Right kidney (tissue), 9 donors: ENCODE measurements at places on chromosomes 2 and 18.

DNA sequence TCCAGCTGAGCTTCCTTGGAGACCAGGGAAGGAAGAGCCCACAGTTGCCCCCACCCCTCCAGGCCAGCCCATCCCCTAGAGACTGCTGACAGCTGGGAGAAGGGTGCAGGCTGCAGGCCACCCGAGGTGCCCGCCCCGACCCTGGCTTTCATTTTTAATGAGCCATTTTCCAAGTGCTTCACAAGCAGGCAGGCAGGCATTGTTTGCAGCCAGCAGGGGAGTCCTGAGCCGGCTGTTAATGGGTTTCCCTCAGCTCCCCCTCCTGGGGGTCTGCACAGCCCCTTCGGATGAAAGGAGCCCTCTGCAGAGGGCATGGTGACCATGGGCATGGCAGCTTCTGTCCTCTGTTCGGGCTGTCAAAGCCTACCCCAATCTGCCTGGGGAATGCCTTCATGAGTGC, 94.5 kb downstream of the ZBTB7C start:
- DNase-seq = no peak

GRCh38 chr2:136049991-136050920, 64.8 kb upstream of the DARS1 start:
- DNase-seq = no peak

- no peak for DNase-seq
These were observed 37.7 kb downstream of the GBX2 start for GRCh38 chr2:236130349-236130998.

DNA sequence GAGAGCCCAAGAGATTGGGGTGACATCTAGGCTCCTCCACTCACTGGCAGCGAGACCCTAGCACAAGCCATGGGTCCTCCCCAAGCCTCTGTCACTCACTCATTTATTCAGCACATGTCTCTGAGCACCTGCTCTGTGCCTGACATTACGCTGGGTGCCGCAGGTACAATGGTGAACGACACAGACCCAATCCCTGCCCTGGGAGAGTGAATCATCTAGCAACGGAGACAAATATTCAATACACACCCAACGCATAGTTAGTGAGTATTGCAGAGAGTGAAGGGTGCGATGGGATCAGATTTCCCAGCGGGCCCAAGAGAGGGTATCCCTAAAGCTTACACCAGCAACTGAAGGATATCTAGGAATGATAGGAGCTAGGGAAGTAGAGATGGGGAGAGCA, 45.5 kb downstream of the ZFP36L2 start:
- no peak for DNase-seq

GRCh38 chr18:49612515-49613033, 50.7 kb downstream of the LIPG start:
- DNase-seq = no peak

DNA sequence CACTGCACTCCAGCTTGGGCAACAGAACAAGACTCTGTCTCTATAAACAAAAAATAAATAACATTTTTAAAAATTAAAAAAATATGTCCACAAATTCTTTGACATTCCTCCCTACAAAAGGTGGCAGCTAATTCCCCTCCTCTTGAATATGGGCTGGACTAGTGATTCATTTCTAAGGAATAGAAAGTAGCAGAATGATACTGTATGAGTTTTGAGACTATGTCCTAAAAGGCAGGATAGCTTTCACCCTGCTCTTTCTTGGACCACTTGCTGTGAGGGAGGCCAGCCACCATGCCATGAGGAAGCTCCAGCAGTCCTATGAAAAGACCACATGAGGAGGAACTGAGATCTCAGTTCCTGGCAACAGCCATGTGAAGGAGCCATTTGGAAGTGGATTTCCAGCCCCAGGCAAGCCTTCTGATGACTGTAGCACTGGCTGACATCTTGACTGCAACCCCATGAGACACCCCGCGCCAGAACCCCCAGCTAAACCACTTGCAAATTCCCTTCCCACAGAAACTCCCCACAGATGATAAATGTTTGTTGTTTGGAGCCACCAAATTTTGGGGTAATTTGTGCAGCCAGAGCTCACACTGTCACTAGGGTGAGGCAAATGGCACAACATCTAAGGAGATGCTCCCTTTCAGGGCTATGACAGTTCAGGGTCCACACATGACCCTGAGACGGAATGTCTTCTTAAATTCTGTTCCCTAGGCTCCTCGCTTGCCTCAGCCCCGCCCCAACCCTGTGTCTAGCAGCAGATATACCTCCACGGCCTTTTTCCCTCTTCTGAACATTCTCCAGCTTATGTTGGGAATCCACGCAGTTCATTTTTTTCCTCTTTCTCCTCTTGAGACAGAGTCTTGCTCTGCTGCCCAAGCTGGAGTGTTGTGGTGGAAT, 17.1 kb upstream of the ATOH8 start:
- DNase-seq = no peak

- no peak for DNase-seq
These were observed 62.7 kb downstream of the FAM168B start for GRCh38 chr2:131030478-131030971.

DNA sequence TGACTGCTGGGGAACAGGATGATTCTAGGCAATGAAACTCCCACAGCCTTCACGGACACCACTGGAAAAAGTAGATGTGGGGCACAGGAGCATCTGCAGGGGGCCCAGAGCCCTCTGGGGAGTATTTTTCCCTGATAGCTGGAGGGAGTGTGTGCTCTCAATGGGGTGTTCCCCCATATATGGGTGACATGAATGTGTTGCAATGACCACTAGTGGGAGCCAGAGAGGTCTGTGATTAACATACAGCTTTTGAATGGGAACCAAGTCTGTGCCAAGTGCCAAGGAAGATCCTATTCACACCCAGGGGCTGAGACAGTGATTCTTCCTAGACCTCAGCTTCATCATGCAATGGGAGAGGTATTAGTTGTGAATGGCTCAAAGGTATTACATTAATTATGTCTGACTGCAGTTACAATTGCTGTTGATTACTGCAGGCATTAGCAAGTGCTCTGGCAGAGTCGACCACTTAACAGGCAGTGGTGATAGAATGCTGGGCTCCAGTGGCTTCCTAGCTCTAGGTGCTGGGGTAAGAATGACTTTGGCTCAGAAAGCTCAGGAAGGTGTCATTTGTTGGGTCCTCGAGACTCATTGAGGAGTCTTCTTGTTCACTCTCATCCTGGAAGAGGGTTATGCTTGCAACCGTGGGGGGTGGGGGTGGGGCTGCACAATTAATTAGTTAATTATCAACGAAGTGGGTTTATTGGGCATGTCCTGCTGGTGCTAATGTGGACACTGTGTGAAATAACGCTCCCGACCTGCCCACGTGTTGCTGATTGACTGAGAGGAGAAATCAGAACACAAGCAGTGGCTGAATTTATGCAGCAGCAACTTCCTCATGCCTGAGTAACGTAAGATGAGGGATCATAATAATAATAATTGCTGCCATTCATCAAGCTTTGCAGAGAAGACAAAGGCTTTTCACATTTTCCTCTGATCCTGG, 194.1 kb downstream of the CLIP4 start:
- peak; percentile 51 for DNase-seq

- no peak for DNase-seq
These were observed 322.6 kb downstream of the AFF3 start for GRCh38 chr2:99819766-99820165.

GRCh38 chr2:67824186-67824585, 238.6 kb downstream of the C1D start:
- no peak for DNase-seq

DNA sequence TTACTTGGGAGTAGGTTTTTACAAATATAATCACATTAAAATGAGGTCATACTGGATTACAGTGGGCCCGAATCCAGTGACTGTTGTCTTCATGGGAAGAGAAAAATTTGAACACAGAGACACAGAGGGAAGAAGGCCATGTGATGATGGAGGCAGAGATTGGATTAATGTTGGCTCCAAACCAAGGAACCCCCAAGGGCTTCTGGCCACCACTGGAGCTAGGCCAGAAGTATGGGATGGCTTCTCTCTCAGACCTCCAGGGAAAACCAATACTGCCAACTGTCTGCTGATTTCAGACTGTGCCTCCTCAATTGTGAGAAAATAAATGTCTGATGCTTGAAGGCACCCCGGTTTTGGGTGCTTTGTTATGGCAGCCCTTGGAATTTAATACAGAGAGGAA, 76.0 kb downstream of the ALPK2 start:
- DNase-seq = no peak

DNA sequence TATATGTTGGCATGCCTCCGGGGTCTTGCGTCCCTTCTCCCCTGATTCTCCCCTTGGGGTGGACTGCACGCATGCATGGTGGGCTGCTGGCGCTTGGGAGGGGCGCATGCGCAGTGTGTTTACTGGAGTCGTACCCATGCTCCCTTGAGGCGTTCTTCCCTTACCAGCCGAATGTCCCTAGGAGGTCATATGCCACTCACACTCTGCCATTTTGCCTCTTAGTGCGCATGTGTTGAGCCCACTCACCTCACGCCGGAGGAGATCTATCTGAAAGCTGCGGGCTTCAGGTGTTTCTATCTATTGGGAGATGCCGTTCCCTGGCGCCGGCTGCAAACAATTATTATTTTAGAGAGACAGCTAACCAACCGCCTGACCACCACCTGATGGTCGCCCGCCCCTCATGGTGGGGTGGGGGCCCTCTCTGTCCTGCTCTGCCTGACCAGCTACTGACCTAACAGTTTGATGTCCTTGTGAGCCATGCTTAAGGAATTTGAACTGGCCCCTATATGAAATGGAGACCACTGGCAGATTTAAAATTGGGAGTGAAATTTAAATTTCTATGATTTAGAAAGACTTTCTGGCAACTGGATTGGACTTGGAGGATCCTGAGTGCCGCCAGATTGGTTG, 179.6 kb downstream of the RNF144A start:
- no peak for DNase-seq

DNA sequence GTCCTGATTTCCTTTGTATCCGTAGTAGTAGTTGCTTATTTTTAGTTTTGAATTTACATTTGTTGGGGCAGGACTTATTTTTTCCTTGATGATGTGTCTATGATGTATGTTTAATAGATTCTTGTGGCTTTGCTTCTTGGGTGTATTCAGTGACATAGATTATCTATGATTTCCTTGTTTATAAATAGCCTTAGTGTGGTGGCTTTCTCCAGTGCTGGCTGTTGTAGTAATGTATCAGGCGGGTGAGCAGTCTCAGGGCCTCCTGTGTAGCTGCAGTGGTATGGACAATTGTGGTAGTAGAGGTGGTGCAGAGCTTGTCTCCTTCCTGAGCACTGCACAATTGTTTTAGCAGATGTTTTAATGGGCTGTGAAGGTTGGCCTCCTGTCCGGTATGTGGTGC, 60.5 kb downstream of the SMCHD1 start:
- DNase-seq = no peak

DNA sequence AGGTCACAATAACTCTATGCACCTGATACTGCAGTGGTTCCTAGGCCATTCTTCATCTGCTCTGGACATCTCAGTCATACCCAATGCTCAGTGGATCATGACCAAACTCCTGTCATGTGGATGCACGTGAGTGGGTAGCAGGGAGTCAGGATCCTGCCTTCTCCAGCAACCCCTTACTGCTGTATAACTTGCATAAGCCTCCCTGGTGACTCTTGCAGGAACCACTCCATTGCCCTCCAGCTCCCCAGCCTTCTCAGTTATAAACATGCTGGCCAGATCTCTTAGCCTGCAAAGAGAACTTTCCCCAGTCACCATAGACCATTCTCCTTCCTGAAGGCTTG, 98.6 kb upstream of the ZNF397 start:
- no peak for DNase-seq

- DNase-seq = no peak
These were observed 127.0 kb downstream of the GAREM1 start for GRCh38 chr18:32343634-32344033.

GRCh38 chr2:2191110-2191707, 139.9 kb downstream of the MYT1L start:
- no peak for DNase-seq

GRCh38 chr2:209696836-209697711, 74.6 kb upstream of the UNC80 start:
- DNase-seq = no peak

- DNase-seq = no peak
These were observed 30.7 kb upstream of the DUSP2 start for GRCh38 chr2:96175951-96176350.

DNA sequence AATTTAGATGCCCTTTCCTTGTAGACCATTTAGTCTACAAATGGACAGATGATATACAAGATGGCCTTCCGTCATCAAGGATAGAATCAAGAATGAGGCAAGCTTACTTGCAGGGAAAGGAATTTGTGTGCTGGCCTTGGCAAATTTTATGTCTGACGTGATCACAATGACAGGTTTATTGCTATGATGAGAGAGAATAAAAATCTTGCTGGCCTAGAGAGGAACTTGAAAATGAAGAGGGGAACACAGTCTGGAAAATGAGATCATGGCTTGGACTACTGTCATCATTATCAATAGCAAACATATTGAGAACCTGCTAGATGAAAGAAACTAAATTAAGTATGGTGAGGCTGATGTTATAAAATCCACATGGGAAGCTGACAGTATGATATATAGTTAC, 66.0 kb downstream of the CSRNP3 start:
- no peak for DNase-seq

GRCh38 chr18:33836564-33836963, 258.5 kb downstream of the ASXL3 start:
- DNase-seq = no peak

DNA sequence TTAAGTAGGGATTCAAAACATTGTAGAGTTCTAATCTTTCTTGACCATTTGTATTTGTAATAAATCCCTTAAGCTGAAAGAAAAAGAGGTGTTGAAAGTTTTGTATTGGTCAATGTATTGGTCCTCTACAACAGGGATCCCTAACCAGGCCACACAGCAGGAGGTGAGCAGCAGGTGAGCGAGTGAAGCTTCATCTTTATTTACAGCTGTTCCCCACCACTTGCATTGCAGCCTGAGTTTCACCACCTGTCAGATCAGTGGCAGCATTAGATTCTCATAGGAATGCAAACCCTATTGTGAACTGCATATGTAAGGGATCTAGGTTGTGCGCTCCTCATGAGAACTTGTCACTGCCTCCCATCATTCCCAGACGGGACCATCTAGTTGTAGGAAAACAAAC, 715.7 kb upstream of the NXPH2 start:
- DNase-seq = no peak

DNA sequence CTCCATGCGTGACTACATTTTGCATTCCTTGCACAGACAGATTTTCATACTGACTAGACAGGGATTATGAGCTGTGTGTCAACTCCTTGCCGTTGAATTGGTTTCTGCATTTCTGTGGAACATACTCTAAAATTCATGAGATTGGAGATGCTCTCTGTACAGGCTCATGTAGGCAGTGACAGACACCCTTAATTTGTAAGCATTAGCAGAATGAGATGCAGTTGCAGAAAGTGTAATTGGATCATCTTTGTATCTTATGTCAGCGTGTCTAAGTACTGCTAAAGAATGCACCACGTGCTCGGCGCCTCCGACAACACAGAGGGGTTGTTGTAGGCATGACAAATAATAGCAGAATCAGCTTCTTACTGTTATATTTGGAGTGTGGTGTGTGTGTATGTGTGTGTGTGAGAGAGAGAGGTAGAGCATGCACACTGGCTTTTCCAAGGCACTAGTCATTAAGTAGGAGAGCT, 212.4 kb downstream of the CMPK2 start:
- peak; percentile 3 for DNase-seq

DNA sequence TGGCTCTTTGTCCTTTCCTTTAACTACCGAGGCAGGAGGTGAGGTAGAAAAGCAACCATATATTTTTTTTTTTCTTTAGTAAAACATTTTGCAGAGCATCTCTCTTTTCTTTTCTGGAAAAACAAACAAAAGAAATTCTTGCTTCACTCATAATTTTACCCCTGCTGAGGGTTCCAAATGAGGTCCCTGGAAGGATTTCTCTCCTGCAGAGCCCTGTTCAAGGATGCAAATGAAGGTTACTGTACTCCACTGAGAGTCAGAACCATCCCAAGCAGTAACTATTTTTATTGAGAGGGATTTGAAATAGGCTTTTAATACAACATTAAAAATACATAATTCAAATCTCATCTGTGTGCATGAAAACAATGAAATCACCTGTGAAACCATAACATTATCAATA, 19.5 kb upstream of the MYO1B start:
- no peak for DNase-seq
